Activated T-helper 1 cell treated with Interleukin-2 at 50 U/mL for 16 hours (primary cell): ENCODE measurements at places on chromosomes 11 and 22.

DNA sequence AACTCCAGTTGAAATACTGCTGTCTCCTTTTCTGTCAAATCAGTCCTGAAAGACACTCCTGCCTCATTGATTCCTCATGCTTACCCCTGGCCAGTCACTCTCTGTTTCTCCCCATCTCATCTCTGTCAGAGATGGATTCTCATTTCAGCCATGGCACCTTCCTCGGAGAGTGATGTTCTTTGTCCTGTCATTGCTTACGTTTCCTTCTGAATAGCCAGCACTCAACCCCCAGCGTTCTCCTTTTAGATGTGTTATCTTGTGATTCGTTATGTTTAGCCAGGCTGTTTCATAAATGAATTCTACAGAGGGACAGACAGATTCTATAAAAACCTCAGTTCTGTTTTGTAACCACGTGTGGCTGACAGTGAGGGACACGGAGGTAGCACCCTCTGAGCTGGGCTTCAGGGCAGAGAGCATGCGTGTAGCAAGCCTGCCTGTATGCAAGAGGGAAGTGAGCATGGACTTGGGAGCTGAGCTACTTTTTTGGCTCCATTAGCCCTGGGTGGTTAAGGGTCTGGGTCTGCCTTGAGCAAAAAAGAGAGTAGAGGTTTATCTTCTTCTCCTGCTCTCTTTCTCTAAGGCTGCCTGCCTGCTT lies 354.6 kb downstream of the DDX10 start:
- DNase-seq = no peak

DNA sequence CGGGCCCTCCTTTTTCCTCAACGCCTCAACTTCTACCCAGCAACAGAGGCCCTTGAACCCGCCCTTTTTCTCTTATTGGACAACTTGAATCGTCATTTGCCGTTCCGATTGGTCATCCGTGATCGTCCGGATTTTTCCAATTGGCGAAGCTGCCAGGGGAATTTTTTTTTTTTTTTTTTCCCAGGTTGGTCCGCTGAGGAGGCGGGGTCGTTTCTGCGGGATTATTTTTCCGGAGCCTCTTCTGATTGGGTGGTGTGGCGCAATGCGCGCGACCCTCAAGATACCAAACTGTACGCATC lies 465 bp upstream of the TTC9C start:
- peak; percentile 72 for DNase-seq

- peak; percentile 25 for DNase-seq
These were observed 405 bp downstream of the SFI1 start for GRCh38 chr22:31496735-31497146.

GRCh38 chr11:43943372-43943930 lies 1.0 kb downstream of the C11orf96 start:
- DNase-seq = no peak

DNA sequence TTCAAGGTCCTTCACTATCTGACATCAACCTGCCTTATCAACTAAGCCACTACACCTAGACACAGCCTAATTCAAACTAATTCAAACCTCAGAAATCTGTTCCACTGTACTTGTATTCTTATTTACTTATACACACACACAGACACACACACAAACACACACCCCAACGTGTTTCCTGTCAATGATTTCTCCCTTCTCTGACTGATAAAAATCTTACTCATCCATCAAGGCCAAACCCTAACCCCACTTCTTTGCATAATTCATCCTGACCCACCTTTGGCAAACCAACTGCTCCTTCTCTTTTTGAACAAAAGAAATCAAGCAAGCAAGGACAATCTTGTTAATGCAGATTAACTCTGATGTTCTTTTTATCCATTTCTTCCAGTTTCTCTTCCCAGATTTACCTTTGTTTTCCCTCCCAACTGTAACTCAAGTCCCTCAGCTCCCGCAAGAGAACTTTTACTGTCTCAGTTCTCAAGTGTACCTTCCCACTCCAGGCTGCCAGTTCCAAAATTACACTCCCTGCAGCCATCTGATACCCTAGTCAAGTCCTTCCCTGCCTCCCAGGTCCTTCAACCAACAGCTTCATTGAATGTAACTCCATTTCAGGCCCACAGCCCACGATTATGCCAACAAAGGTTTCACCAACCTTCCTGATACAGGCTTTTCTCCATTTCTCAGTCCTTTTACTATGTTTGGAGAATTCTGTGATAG lies 78.3 kb downstream of the PAK1 start:
- DNase-seq = no peak

- no peak for DNase-seq
These were observed 29.2 kb upstream of the SCN3B start for GRCh38 chr11:123683428-123684170.

DNA sequence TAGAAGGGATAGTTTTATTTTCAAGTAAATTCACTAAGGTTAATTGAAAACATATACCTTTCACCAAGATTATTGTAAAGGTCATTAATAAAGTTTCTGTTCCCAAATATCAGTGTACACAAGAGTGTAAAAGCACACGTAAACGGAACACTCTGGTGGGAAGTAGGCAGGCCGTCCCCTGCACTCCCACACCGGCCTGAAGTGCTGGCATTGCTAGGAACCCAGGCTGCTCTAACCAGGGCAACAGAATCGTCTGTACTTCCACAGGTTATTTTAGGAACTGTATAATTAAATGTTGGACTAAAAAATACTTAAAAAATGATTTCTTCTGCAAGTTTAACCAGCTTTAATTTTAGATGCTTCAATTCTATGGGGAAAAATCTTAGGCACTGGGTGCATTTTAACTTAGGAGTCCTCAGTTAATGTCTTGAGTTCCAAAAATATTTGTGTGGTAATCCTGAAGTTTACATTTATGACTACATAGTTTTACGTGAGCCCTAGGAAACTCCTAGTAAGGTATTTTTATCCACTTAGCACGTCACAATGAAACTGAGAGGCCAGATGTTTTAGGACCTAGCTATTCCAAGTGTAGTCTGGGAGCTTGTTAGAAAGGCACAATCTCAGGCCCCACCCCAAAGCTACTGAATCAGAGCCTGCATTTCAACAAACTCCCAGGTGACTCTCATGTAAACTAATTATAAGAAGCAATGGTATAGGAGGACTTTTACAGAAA lies 31.2 kb downstream of the KMT5B start:
- no peak for DNase-seq

DNA sequence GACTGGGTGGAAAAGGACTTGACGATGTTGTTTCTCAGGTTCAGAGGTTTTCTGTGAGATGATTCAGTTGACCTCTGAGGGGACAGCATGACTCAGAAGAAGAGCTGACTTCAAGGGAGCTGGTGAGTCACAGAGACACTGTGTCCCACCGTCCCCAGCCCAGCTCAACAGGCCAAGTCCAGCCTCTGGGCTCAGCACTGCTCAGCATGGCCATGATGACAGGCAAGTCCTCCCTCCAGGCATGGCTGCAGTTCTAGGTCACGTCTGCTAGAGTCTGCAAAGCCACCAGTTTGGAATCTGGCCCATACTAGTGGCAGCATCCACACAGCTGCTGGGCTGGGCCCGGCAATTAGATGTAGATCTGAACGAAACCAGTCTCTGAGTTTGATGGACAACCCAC lies 12.9 kb downstream of the TRIM29 start:
- DNase-seq = no peak

DNA sequence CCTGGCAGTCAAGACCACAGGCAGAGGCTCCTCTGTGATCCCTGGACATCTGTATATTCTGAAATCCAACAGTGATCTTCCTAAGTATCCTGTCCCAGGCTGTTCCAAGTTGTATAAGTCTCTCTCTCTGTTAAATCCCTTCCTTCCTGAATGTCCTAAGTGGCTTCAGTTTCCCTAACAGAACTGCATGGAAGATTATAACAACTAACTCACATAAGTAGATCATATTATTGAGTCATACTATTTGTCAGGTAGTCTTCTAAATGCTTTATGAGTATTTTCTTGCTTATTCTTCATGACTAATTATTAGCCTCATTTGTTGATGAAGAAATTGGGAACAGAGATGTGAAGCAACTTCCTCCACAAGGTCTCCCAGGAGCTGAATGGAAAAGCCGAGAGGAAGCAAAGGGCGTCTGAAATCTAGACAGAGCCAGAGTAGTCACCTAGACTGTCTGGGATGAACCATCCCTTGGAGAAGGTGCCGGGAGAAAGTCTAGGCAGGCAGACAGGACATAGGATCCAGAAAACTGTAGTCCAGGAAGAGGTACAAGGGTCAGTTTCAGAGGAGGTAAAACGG lies 93.2 kb upstream of the FAT3 start:
- no peak for DNase-seq

DNA sequence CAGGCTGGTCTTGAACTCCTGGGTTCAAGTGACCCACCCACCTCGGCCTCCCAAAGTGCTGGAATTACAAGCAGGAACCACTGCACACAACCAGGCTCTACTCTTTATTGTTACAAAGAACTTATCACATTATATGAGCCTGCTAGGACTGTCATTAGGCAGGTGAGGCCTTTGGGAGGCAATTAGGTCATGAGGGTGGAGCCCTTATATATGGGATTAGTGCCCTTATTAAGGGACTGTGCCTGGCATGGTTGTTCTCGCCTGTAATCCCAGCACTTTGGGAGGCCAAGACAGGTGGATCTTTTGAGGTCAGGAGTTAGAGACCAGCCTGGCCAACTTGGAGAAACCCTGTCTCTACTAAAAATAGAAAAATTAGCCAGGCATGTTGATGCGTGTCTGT lies 10.5 kb upstream of the PSMC3 start:
- no peak for DNase-seq

- no peak for DNase-seq
These were observed 60.1 kb upstream of the ZC3H12C start for GRCh38 chr11:110032957-110033570.

DNA sequence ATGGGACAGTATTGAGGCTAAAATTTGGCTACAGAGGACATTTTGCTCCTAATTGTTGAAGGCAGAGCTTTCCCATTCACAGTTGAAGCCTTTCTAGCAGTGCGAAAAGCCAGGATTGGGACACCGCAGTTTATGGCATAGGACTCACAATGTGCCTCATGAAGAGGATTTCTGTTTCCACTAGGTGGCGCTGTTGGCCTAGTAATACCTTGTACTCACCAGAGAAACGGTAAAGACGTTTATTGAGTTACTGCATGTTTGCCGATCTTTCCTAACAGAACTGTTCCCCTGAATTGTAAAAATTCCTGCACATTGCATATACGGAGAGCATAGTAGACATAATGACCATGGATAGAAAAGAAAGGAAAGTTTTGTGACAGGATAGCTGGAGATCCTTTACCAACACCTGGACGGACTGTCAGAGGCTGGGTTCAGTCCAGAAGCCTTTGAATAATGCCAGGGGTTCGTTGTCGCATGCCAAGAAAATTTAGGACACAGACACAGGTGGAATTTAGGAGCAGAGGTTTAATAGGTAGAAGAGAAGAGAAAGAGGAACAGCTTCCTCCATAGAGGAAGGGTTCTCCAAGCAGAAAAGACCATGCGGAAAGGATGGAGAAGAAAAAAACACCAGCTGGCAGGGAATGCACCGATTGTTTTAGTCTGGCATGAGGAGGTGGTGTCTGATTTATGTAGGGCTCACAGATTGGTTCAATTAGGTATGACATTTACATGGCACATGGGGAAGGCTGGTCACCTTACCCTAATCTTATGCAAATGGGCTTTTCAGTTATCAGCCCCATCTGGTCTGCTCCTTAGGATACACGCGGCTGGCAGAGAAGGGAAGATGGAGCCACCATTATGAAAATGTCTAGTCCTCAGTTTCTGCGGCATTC lies 10.8 kb upstream of the OR51D1 start:
- no peak for DNase-seq

DNA sequence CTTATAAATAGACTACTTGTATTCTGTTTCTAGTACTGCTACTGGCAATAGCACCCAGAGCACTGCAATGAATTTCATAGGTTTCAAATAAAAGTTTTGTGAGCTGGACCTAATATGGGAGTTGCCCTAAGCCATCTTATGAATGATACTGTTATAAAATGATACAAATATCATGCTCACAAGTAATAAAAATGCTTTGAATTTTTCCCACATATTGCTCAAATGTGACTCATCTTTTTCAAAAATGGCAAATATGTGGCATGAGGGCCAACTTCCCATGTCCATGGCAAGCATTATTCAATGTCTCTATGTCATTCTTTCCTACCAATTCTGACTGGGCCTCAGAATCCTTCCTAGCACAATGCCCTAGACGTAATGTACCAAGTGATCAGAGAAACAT lies 137.6 kb downstream of the TRPC6 start:
- no peak for DNase-seq

- DNase-seq = no peak
These were observed 47.6 kb downstream of the SMIM38 start for GRCh38 chr11:69203381-69203780.

GRCh38 chr11:126485021-126485792 lies 129.7 kb downstream of the ST3GAL4 start:
- DNase-seq = no peak

DNA sequence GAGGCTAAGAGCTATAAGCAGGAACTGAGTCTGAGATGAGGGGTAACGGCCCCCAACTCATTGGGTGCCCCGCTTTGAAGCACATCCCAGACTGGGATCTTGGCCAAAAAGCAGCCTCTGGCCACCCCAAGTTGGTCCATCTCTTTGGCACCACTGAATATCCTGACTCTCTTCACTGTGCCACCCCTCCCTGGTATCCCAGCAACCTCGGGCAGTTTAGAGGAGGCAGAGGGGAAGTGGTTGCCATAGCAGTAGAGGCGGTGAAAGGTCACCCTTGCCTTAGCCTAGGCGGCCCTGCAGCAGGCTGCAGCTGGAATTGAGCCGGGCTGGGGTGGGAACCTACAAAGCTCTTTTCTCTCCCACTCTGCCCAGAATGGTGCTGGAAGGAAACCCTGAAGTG lies 1.1 kb downstream of the PELI3 start:
- no peak for DNase-seq

- no peak for DNase-seq
These were observed 109.4 kb downstream of the GRIA4 start for GRCh38 chr11:105719073-105719822.
